ENCODE measurements at places on chromosomes 3 and 15. TPM values are rescaled to one million over a fixed set of nuclear protein-coding genes. Genes with fewer than 3 reads are reported as not detected.
A peak's percentile ranks its signal among the peaks of the same experiment; 100 is the strongest.

The COX17 gene
- 37.6 TPM for total RNA-seq

The UMPS gene
- total RNA-seq = 41.9 TPM

GRCh38 chr15:70586241-70586640 is 177.1 kb downstream of the UACA start:
- no peak overlapping the region for H3K4me3 ChIP-seq
- no peaks in the 10 kb centered on the region for H3K4me1 ChIP-seq
- peaks cover 27% of the 10 kb centered on the region for H3K27me3 ChIP-seq
- H3K27ac ChIP-seq = no peak overlapping the region
- no peaks in the 10 kb centered on the region for H3K36me3 ChIP-seq
- DNase-seq = no peak

DNA sequence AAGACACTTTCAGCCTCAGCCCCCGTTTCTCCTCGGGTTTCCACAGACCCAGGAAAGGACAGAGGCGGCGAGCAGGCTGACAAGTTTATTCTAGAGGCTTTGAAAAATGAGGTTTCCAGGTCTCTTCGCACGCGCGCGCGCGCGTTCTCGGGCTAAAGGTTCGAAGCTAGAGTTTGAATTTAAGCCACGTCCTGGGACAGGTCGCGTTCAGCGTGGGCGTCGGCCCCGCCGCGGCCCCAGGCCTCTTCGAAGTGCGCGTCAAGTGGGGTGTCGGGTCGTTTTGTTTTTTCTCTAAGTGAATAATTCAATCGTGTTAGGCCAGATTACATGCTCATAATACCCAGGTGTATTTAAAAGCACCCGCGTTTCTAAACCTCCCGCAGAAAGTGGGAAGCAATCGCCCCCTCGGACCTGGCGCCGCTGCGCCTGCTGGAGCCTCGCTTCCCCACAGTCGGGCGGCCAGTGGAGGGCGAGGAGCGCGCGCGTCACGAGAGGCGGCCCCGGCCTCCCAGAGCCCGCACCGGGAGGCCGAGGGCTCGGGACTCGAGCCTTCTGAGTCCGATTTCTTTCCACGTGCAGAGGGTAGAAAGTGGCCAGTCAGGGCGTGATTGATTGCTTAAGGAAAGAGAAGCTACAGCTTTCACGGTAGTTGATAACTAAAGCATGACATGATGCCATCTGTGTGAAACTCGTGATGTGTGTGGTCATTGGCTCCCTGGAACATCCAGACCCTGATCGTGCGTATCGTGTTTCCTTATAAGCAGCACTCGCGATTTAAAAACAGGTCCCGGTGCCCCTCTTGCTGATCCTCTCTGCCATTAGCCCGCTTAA is 15.8 kb upstream of the SOX2 start:
- H3K27me3 ChIP-seq = no peaks in the 10 kb centered on the region
- peak; percentile 25 for DNase-seq
- H3K27ac ChIP-seq = peak overlapping the region; percentile 44

GRCh38 chr15:61644550-61644949 is 415.4 kb upstream of the RORA start:
- H3K27me3 ChIP-seq = no peaks in the 10 kb centered on the region
- no peaks in the 10 kb centered on the region for H3K4me1 ChIP-seq
- DNase-seq = no peak
- H3K27ac ChIP-seq = no peak overlapping the region

- DNase-seq = no peak
- no peaks in the 10 kb centered on the region for H3K27me3 ChIP-seq
- H3K4me3 ChIP-seq = no peak overlapping the region
- no peak overlapping the region for H3K27ac ChIP-seq
- peaks cover 15% of the 10 kb centered on the region for H3K4me1 ChIP-seq
Observed at GRCh38 chr3:183375337-183375736, 53.1 kb downstream of the MCF2L2 start.
